AG04450 (cell line): ENCODE measurements at places on chromosomes 16 and 17.

GRCh38 chr16:56764835-56765234, 34.9 kb downstream of the NUP93 start:
- DNase-seq: no peak

DNA sequence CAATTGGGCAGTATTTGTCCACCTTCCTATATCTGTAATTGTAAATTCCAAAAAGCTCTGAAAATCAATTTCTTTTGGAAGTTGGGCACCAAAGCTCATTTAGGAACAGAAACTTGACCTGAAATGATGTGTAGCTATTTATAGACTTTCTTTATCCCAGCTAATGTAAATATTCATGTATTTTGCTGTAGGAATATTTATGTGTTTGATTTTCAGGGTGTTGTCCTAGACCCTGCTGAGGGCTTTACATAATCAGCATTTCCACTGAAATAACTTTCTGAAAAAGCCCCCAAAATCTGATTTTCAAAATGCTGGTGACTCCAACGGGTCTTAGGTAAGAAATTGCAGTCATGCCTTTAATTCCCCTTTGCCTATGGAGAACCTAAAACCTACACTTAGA, 4.1 kb downstream of the RBFOX1 start:
- DNase-seq: no peak

GRCh38 chr17:59791603-59792457, 84.4 kb downstream of the VMP1 start:
- no peak for DNase-seq

DNA sequence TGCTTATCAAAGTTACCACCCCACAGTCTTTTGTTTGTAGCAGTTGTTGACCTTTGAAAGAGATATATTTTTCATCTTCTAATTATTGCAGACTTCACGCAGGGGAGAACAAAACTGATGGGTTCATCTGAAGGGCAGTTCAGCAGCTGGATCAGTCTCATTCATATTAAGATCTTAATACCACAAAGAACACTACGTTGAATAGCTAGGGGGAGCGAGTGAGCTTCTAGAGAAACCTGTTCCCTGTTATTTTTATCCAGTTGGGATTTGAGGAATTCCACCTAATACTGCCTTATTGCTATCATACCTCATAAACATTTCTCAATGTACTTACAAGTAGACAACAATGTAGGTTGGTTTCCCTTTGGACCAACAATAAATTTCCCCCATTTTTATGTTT, 306.1 kb upstream of the KIF2B start:
- no peak for DNase-seq

- DNase-seq: peak; percentile 82
Observed at GRCh38 chr16:70706948-70707465, 21.2 kb upstream of the MTSS2 start.

DNA sequence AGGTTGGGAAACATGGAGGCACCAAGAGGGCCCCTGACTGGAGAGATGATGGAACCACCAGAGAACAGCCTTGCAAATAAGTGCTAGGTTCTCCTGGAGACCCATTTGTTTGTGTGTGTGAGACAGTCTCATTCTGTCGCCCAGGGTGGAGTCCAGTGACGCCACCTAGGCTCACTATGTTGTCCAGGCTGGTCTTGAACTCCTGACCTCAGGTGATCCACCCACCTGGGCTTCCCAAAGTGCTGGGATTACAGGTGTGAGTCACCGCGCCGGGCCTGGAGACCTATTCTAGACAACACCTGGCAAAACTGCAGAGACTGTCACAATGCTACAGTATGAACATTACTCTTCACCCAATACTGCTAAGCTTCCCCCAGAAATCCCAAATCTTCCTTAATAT, 1.5 kb downstream of the NPLOC4 start:
- no peak for DNase-seq

- DNase-seq: no peak
Observed at GRCh38 chr17:1180958-1181752, 1.4 kb upstream of the ABR start.

- no peak for DNase-seq
Observed at GRCh38 chr17:76142039-76142584, 1.1 kb upstream of the FOXJ1 start.

DNA sequence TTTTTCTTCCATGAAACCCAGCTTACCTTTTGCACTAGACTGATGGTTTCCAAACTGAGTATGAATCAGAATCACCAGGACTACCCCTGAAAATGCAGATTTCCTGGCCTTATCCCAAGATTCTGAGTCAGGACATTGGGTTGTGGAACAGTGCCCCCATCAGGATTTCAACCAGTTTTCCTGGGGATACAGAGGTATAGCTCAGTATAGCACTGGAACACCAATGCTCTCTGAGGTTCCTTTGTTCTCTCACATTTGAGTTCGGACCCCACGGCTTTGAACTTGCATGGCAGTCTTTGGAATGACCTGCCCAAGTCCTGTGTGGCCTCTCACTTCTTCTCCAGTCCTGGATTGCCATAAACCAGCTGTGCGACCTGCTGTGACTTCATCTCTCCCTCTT, 12.8 kb upstream of the CCL8 start:
- no peak for DNase-seq

DNA sequence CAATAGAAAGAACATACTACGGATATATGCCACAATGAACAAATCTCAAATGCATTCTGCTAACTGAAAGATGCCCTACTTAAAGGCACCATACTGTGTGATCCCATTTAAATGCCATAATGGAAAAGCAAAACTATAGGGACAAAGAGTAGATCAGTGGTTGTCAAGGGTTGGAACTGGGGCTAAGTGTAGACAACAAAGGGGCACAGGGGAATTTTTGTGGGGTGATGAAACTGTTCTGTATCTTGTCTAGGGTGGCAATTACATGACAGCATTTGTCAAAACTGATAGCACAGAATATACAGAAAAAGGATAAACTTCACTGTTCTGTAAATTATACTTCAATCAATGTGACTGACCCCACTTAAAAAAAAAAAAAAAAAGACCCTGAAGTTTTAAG, 17.7 kb downstream of the GFOD2 start:
- DNase-seq: no peak
